PC-9 (cell line): ENCODE measurements at places on chromosomes 12 and 14. TPM values are rescaled to one million over a fixed set of nuclear protein-coding genes. Genes with fewer than 3 reads are reported as not detected.

DHH gene
- total RNA-seq = 0.13 and 0.28 TPM in 2 replicates

TOMM20L gene
- total RNA-seq = not detected in 2 replicates

DACT1 gene
- not detected in 2 replicates for total RNA-seq

KRT85 gene
- total RNA-seq = not detected in 2 replicates

TCTN2 gene
- 17.1 and 21.9 TPM in 2 replicates for total RNA-seq

AHSA1 gene
- 448 and 674 TPM in 2 replicates for total RNA-seq

HECTD1 gene
- total RNA-seq = 93.9 and 94.4 TPM in 2 replicates

DNA sequence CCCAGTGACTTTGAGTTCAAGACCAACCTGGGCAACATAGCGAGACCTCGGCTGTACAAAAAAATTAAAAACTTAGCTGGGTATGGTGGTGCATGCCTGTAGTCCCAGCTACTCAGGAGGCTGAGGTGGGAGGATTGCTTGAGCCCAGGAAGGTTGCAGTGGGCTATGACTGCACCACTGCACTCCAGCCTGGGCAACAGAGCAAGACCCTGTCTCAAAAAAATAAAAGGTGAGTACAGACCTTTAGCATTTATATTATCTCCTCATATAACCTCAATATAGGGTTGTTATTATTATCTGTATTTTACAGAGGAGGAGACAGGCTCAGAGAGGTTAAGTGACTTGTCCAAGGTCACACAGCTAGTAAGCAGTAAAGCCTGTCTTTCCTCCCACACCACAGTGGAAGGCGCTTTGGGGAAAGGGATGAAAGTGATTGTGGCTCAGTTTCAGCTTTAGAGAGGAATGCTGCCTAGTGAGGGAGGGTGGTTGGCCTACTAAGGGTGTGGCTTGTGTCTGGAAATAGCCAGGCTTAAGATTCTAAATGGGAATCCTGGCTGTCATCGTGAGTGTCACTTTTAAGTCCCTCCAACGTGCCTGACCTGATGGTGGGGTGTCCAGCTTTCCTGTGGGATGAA, 7.2 kb downstream of the TPCN1 start:
- no peak overlapping the region for H3K4me3 ChIP-seq
- peak; percentile 67 for DNase-seq
- H3K27me3 ChIP-seq = no peaks in the 10 kb centered on the region
- peak overlapping the region; percentile 49 for H3K27ac ChIP-seq
- H3K36me3 ChIP-seq = peaks cover 31% of the 10 kb centered on the region; the same call in 1 of the 2 replicates
- peaks cover 28% of the 10 kb centered on the region for H3K4me1 ChIP-seq

- no peak for DNase-seq
- H3K27ac ChIP-seq = no peak overlapping the region
- H3K4me1 ChIP-seq = peaks cover 4% of the 10 kb centered on the region
- 0 out of 2 replicates have a peak, but pooled peaks cover 3% of the 10 kb centered on the region for H3K36me3 ChIP-seq
These were observed 62.0 kb downstream of the LGMN start for GRCh38 chr14:92686411-92686899.

GRCh38 chr14:32345311-32345791, 16.3 kb downstream of the AKAP6 start:
- no peak for DNase-seq
- no peaks in the 10 kb centered on the region for H3K36me3 ChIP-seq
- H3K27me3 ChIP-seq = no peaks in the 10 kb centered on the region
- 0 out of 2 replicates have a peak, but pooled peaks cover 9% of the 10 kb centered on the region for H3K4me1 ChIP-seq
- no peak overlapping the region for H3K4me3 ChIP-seq
- H3K27ac ChIP-seq = no peak overlapping the region

DNA sequence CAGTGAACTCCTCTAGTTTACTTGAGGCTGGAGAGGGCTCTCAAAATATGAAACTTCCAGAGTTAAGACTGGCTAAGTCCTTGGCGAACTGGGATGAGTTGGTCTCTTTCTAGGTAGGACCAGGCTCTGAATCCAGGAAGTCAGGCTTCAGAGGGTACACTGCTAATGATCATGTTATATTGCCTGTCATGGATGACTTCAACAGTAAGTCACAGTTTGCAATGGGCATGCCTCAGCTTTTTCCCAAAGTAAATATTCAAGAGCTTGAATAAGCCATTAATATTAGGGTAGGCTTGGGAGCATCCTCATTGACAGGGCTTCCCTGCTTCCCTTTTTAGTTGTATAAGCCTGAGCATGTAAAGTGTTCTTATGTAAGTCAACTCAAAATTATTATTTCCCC, 61.7 kb upstream of the PTHLH start:
- no peaks in the 10 kb centered on the region for H3K27me3 ChIP-seq
- DNase-seq = no peak
- no peak overlapping the region for H3K27ac ChIP-seq

DNA sequence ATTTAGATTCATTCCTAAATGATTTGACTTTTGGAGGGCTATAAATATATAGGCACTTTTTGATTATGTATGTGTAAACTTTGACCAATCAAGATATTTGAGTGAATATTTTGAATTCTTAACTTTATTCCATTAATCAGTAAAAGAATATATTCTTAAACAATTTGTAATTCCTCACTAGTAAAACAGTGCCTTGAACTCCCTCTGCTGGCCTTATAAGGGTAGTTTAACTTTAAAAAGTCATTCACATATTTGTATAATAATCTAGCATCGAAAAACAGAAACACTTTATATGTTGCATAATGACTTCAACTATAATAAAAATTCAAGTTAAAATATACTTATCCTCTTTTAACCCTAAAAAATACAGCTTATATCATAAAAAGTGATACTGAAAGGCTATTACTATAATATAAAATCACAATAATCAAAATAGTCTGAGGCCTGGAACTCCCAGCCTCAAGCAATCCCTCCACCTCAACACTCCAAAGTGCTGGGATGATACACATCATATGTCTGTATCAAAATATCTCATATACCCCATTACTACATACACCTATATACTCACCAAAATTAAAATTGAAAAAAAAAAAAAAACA, 31.2 kb downstream of the CCDC59 start:
- no peak overlapping the region for H3K4me3 ChIP-seq
- peak; percentile 36 for DNase-seq
- H3K36me3 ChIP-seq = no peaks in the 10 kb centered on the region
- no peak overlapping the region for H3K27ac ChIP-seq

DNA sequence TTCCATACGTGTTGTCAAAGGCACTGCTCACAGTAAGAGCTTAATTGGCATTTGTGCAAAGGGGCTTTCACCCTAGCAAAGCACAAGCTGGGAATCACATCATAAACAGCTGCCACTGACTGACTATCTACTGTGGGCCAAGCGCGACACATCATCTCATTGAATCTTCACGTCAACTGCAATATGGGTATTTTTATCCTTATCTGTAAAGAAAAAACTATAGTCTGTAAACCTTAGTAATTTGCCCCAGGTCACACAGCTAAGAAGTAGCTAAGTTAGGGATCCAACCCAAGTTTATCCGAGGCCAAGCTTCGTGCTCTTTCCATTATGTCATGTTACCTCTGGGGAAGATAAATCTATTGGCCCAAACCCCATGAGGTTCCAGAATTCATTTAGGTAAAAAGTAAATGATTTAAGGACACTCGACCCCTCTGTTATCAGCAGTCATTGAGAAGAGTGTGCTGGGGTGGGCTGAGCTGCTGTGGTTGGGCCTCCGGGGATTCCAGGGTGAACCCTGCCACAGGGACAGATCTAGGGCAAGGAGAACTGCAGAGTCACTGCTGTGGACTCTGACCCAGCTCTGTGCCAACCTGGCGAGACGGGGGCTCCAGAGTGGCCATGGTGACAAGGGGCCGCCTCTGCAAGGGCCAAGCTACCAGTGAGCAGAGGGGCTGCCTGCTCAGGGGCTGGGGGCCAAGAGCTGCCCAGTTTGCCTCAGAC, 27.6 kb downstream of the NCKAP5L start:
- H3K4me3 ChIP-seq = no peak overlapping the region
- H3K27me3 ChIP-seq = no peaks in the 10 kb centered on the region

- no peaks in the 10 kb centered on the region for H3K36me3 ChIP-seq
- no peaks in the 10 kb centered on the region for H3K27me3 ChIP-seq
- H3K4me1 ChIP-seq = peaks cover 31% of the 10 kb centered on the region
- peak; percentile 83 for DNase-seq
- peak overlapping the region; percentile 86 for H3K27ac ChIP-seq
- no peak overlapping the region for H3K4me3 ChIP-seq
These were observed 127.4 kb upstream of the ARHGAP5 start for GRCh38 chr14:31949709-31950108.

GRCh38 chr14:21385188-21385904, 1.5 kb upstream of the SUPT16H start:
- no peak overlapping the region for H3K4me3 ChIP-seq
- H3K36me3 ChIP-seq = 0 out of 2 replicates have a peak, but pooled peaks cover 4% of the 10 kb centered on the region
- no peaks in the 10 kb centered on the region for H3K27me3 ChIP-seq
- DNase-seq = no peak

- no peaks in the 10 kb centered on the region for H3K27me3 ChIP-seq
- H3K4me3 ChIP-seq = no peak overlapping the region
- H3K4me1 ChIP-seq = no peaks in the 10 kb centered on the region
- H3K36me3 ChIP-seq = peaks cover 80% of the 10 kb centered on the region
- no peak for DNase-seq
- no peak overlapping the region for H3K27ac ChIP-seq
These were observed 41.1 kb downstream of the AREL1 start for GRCh38 chr14:74671789-74672188.

DNA sequence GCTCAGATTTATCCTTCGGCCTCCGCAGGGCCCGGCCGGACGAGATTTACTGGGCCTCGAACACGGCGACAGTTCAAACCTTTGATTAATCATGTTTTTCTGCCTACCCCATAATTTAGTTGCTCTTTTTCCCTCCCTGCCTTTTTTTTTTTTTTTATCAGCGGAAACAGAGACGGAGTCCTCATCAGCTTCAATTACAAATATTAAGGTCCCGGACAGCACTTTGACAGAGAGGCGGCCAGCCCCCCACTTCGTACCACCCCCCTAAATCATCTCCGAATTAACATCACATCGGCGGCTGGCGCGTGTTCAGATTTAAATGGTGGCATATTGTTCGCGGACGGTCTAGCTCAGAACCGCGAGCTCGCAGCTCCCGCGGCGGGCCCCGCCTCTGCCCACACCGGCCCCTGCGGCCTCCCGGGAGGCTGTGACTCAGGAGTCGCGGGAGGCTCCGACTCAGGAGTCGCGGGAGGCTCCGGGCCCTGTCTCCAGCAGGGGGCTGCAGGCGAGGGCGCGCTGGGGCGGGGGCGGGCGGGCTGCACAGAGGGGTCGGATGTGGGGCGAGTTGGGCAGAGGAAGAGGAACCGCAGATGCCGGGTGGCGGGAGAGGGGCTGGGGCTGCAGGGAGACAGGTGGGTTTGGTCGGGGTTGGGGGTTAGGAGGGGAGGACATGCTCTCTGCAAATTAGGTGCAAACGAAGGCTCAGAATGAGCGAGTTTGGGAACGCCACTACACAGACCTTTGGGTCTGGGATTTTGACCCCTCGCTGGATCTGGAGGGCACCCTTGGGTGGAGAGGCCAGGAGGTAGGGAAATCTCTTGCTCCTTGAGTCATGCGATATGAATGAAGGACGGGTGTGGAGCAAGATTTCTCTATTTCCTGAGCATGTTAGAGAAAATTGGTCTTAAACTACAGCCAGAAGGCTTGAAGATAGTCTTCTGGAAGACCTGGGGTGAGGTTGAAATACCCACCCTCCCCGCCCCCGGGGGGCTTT, 19.6 kb upstream of the ATP5MC2 start:
- DNase-seq = peak; percentile 41
- H3K27me3 ChIP-seq = peaks cover 5% of the 10 kb centered on the region; the same call in 1 of the 2 replicates
- H3K36me3 ChIP-seq = no peaks in the 10 kb centered on the region
- H3K4me3 ChIP-seq = peak overlapping the region; percentile 40; the same call in 1 of the 2 replicates
- peak overlapping the region; percentile 22; the same call in 1 of the 2 replicates for H3K27ac ChIP-seq
